ENCODE measurements at places on chromosomes 11 and 22.

DNA sequence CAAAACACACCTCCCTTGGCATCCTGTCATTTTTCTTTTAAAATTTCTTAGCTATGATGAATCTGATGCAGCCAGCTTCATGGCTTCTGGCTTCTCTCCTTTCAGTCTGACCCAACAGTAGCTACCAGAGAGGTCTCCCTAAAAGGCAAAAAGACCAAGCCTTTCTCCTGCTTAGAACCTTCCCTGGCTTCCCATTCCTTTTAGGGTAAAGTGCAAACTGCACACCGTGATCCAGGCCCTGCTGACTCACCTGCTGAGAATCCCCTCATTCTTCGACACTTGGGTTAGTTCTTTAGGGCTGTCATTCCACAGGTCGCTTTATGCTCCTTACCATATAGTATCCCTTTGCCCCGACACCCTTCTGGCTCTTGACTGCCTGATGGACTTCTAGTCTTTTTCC is 362.4 kb downstream of the MIAT start:
- DNase-seq = no peak

GRCh38 chr22:41128606-41129005 is 36.2 kb downstream of the EP300 start:
- no peak for DNase-seq

DNA sequence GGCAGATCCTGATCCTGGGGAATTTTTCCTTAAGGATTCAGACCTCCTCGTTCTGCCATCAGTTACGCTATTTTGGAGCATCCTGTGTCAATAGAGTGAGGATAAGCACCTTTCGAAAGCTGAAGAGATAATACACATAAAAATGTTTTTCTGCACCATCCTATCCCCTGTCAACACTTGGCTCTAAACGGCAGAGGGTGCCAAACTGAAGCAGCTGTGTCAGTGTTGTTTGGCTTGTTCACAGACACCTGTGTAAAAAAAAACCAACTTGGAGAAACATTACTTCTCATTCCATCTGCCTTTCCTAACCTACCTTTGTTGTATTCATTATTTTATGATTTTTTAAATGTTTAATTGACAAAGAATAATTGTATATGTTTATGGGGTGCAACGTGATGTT is 417.0 kb upstream of the DDI1 start:
- DNase-seq = no peak

- no peak for DNase-seq
These were observed 24.1 kb upstream of the NXPE4 start for GRCh38 chr11:114619659-114620173.

GRCh38 chr11:10394229-10395101 is 60.6 kb upstream of the AMPD3 start:
- no peak for DNase-seq

DNA sequence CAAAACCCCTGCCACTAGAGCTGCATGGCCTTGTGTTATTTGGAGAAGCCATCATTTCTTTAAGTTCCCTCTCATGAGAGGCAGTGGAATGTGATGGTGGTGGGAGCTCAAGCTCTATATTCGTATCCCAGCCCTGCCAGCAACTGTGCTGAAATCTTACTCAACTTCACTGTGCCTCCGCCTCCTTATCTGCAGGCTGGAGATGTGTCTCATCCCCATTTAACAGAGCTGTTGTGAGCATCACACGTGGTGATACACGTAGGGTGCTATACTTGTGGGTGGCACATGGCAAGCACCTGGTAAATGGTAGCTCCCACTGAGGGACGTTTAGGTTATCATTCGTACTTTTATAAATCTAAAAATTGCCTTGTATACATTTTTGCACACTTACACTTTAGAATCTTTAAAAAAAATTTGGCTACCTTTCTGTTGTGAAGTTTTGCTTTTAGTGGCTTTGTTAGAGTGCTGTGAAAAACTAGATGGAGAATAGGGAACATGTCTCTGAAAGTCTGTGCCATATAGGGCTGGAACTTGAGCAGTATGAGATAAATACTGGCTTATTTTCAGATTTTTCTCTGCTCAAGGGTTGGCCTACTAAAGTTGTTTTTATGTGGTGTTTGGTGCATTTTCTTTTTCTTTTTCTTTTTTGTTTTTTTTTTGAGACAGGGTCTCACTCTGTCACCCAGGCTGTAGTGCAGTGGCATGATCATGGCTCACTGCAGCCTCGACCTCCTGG is 23.2 kb downstream of the TNRC6B start:
- DNase-seq = no peak

DNA sequence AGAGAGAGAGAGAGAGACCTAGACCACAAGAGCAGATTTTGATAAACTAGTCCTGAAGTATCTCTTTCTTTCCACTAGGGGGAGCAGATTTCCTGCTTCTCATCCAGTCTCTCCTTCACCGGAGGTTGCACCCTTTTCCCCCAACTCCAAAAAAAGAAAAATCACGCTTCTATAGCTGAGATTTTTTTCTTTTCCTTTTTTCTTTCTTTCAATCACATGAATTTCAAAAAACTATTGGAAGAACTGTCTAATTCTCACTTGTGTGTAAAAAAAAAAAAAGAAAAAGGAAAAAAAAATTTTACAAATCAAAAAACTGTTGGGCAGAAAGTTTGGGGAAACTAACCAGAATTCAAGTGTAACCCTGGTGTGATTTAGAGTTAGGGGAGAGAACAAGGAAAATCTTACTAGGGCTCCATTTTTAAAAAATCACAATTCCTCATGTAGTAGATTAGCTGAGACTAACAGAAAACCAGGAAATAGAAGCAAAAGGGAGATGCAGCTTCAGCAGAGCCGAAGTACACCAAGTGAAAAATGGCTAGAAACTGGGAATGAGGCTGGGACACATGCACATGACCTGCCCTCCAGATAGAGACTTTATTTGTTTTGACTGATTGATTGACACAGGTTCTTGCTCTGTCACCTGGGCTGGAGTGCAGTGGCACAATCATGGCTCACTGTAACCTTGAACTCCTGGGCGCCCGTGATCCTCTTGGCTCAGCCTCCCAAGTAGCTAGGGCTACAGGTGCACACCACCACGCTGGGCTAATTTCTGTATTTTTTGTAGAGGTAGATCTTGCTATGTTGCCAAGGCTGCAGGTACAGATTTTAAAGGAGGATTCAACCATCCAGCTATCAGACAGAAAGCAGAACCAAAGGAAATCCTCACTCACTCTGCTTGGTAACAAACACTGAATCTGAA is 27.1 kb downstream of the SDHD start:
- DNase-seq = no peak

DNA sequence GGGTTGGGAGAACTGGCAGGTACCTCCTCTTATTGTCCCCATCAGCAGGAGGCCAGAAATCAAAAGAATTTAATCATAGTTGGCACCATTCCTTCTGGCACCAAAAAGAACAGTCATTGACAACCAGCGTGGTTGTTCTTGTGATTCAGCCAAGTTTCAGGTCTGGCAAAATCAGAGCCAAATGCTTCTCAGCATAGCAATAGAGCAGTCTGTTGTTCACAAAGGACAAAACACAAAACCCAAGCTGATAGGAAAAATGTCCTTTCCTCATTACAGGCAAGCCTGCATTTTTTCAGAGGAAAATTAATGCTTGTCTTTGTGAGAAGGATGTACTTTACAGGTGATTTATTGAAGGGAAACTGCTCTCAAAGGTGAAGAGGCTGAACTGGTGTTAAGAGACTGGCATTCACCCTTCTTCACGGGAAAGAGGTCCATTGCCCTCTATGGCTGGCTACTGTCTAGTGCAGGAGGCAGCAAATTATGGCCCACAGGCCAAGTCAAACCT is 241.8 kb upstream of the ARHGAP42 start:
- no peak for DNase-seq

DNA sequence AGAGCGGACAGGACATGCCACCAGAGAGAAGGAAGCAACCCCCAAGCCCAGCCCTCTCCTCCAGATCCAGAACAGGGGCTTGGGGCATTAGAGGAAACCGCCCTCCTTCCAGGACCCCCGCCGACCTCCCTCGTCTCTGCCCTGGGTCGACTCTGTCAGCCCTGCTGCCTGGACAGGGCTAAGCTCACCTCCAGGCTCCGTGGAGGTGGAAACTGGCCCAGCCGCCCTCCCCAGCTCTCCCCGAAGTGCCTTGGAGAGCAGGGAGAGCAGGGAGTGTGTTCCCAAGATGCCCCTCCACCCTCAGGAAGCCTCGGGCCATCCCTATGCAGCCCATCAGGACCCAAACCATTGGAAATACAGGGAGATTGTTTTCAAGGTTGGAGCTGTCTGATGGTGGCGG is 26.8 kb downstream of the ANO1 start:
- DNase-seq = no peak

- DNase-seq = no peak
These were observed 61.3 kb upstream of the ANO1 start for GRCh38 chr11:70016666-70017367.

DNA sequence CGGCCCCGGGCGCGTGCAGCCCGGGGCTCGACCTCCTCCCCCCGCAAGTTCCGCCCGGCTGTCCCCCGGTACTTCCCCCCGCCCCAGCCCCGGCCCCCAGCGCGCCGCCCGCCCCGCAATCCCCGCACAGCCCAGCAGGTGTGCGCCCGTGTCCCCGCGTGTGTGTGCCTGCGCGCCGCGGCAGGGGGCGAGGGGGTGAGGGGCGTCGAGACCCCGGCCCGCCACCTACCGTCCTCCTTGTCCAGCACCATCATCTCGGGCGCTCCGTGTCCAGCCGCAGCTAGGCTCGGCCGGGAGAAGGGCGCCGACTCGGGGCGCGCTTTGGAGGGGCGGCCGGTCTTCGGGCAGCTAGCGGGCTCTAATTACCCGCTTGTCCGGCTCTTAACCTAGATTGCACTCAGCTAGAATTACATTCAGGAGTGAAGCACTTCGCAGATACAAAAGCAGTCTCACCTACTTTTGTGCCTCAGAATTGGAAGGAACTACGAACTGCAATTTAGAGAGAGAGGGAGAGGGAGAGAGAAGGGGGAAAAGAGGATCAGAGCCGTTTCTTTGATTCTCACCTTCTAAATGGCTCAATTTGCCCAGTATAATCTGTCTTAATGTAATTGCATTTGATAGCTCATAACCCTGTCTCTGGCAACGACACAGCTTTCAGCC is 439 bp downstream of the LMO1 start:
- DNase-seq = peak; percentile 49

- DNase-seq = no peak
These were observed 56.4 kb upstream of the CTTN start for GRCh38 chr11:70341881-70342429.

- DNase-seq = no peak
These were observed 3.4 kb upstream of the KREMEN1 start for GRCh38 chr22:29069463-29069862.

GRCh38 chr22:20400606-20401375 is 6.8 kb downstream of the ZNF74 start:
- no peak for DNase-seq

GRCh38 chr11:14789879-14790484 is 102.0 kb downstream of the CYP2R1 start:
- no peak for DNase-seq

- no peak for DNase-seq
These were observed 20.3 kb downstream of the ARFGAP2 start for GRCh38 chr11:47156333-47156732.

DNA sequence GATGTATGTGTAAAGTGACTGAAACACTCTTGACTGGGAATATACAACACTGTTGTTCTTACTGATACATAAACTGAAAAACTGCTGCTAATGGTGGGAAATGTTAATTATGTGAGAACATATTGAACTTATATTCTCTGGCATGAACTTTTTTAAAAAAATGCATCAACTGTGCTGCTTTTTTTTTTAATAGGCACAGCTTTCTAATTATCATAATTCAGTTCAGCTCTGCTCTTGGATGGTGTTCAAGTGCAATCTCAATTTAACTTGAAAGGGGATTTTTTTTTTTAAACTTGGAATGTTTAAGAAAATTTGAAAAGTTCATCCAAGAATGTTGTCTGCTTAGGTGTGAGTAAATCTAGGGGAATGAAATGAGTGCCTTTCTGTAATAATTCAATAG is 5.2 kb downstream of the TEAD1 start:
- DNase-seq = no peak

DNA sequence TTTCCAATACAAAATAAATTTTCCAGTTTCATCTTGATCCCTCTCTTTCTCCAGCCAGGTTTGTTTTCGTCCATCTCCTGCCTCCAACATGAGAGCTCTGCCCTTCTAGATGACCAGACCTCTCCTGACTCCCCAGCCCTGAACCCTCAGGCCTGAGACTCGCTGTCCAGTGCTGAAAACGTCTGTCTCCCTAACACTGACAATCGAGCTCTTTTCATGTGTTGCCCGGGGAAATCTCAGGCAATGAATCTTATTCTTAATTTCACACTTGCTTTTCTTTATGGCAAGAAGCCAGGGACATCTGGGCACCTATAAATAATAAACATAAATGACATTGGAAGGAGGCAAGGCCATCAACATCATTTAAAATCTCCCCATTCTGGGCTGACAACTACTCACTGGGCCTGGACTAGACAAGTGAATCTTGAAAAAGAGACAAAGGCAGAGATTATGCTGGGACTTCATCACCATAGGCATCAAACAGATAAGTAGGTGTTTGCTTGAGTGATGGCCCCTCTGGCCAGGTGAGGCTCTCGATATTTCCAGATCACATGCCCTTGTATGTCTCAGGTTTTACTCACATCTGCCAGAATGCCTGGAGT is 274.5 kb upstream of the B3GAT1 start:
- no peak for DNase-seq

- DNase-seq = no peak
These were observed 139.6 kb upstream of the TRPC6 start for GRCh38 chr11:101723371-101723770.

- DNase-seq = no peak
These were observed 36.4 kb upstream of the TH start for GRCh38 chr11:2207773-2208621.

DNA sequence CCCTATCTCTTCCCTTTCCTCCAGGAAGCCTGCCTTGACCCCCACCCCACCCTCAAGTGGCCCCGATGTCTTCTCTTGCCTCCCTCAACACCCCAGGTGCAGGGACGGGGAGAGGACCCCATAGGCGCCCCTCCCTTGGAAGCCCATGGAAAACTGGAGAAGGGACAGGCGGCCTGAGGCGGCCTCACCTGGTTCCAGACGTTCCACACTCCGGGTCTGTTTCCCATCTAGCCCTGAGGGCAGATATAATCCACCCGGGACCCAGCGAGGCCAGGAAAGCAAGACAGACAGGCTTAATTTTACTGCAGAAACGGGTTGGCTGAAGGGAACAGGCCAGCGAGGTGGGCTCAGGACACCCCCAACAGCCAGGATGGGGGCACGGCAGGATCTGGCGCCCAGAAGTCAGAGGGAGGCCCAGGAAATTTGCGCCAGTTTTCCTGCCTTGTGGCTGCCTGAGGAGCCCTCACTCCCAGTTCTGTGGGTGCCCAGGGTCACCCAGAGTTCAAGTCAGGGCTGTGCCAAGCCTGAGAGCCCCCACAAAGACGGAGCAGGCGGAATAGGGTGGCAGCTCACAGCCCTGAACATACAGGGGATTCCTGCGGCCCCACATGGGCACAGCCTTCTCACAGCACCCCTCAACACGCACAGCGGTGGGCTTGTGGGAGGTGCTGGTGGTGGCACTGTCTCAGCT is 3.0 kb upstream of the SIGIRR start:
- no peak for DNase-seq

- no peak for DNase-seq
These were observed 42.3 kb downstream of the RNF141 start for GRCh38 chr11:10498426-10499250.

- no peak for DNase-seq
These were observed 2.8 kb downstream of the EFEMP2 start for GRCh38 chr11:65869643-65870306.

- DNase-seq = no peak
These were observed 221.2 kb downstream of the MN1 start for GRCh38 chr22:27580311-27580897.

GRCh38 chr11:9351321-9351881 is 33.1 kb upstream of the IPO7 start:
- DNase-seq = no peak

GRCh38 chr11:3021125-3021524 is 29.0 kb upstream of the NAP1L4 start:
- DNase-seq = no peak
